ENCODE measurements at places on chromosomes 4 and X.

DNA sequence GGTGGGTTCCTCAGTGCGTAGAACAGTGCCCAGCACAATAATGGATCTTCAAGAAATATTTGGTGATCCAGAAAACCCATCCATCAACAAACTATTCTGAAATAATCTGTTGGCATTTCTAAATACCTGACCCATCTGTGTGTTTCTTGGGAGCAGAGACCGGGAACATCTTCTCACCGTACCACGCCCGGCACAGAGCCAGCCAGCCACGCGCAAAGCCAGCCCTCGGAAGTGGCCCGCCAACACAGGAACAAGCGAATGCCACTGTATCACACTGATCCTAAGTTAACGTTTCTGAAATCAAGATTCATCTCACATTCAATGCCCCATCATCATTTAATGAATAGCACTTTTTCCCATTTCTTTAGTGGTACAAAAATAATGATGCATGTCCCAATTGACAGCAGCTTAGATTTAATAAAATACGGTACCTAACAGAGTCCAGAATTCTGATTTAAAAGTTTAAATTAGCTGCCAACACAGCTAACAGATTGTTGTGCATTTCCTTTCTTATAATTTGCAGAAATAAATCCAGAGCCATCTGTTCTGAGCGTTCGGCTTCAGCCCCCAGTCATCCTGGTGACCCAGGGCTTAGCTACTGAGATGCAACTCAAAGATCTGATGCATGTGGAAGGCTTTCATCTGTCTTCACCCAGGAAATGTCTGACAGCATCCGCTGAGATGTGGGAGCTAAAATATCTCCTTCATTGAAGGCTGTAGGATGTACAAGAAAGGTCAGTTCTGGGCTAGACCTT is 44.2 kb downstream of the JAKMIP1 start:
- DNase-seq: no peak

DNA sequence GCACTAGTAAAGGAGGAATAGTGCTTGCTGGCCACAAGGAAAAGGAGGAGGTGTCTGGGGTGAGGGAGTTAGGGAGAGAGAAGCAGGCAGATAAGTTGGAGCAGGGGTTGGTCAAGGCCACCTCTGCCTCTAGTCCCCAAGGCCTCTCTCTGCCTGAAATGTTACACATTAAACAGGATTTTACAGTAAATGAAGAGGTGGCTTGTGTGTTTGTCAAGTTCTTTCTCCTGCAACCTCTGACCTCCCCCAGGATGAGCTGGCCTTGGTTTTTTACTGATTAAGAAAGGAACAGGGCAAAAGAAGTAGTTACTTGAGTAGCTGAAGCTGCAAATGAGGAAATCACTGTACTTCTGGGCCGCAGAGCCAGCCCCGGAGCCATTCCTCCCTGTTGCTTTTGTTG is 2.0 kb downstream of the GJB1 start:
- no peak for DNase-seq

DNA sequence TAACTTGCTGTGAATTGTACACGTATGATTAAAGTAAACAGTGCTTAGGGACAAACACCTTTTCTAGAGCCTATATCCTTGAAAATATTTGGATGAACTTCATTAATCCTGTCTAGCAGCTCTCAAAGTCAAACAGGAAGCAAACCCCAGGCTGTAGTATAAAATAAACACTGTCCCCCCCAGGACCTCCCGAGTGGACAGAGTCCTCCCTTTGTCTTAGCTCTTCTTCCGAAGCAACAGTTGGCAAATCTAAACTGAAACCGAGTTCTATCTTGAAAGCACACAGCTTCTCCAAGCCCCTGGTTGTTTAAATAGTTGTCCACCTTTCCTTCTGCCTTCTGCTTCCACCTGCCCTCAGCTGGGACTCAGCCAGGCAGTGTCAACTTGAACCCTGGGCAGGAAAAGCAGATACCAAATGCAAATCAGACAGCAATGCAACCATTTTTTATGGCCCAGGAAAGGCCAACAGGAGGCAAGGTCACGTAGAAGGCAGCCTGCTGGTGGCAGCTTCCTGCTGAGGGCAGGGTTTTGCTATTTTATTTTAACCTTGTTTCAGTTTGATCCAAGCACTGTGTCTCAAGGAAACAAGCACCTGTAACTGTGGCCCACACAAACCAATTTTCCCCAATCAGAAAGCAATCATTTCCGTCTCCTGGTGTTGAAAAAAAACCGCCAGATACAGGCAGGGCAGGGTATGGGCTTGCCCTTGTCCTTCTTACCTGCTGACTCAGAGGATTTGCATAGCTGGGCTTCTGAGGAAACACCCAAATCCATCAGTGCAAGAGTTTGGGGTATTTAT is 110.3 kb upstream of the KIT start:
- no peak for DNase-seq

- no peak for DNase-seq
These were observed 109.1 kb downstream of the PTTG2 start for GRCh38 chr4:38069271-38069760.

- DNase-seq: no peak
These were observed 56.9 kb downstream of the METTL14 start for GRCh38 chr4:118742050-118742449.

DNA sequence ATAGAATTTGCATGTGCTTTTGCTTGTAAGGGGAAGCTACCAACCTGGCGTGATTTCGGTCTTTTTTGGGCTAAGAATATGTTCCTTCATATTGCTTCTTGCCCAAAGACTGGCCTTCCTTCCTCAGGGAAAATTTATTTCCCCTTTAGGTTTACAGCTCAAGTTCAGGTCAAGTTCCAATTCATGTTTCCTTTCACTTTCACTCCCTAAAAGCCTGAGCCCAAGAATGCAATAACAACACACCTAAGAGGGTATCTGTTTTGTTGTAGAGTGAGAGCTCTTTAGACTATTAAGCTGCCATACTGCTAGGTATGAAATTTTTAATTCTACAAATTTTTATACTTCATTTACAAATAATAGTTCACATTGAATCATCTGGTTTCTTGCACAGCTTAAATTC is 299.6 kb downstream of the TLL1 start:
- DNase-seq: no peak

GRCh38 chr4:53494851-53495250 is 96.4 kb downstream of the LNX1 start:
- DNase-seq: no peak

DNA sequence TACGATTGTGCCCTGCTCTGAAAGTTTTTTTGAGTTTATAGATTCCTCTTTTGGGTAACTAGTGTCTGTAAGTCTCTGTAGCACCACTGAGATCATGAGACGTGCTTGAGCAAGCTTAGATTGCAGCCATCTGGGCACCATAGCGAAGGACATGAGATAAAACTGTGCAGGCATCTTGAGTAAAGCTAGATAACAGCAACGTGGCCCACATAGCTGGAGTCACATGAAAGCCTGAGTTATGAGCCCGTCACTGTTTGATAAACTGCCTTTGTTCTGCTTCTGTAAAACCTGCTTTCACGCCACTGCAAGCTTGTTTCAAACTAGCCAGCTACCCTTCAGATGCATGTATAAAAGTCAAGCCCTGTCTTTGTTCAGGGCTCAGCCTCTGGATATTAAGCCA is 359.1 kb upstream of the CXorf51A start:
- no peak for DNase-seq

DNA sequence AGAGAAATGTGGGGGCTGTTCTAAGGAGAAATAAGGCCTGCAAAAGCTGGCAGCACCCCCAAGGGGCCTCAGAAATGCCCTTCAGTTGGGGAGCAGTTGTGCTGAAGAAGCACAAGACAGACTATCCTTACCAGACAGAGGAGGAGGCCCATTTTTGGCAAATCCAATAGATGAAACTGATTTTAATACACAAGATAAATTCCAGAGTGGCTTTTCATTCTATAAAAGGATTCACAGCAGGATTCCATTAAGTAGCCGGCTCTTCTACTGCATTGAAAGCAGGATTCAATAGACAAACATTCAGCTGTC is 8.1 kb downstream of the SEPTIN6 start:
- DNase-seq: no peak

GRCh38 chr4:184899261-184900134 is 73.7 kb upstream of the ACSL1 start:
- no peak for DNase-seq

DNA sequence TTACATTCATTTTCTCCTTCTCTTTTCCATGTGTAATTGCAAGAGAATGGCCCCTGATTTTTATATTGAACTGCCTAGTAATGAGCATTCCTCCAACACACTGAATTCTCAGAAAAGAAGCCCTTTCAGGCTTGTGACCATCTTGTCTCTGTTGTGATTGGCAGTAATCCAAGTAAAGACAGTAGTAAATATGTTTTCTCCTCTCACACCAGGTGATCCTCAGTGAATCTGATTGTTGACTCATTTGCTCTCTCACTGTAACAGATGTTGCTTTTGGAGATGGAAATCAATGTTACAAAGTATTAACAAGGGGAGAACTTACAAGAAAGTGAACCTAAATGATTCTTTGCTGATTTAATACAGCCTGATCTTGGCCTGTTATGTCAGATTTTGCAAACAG is 271.0 kb downstream of the AFF2 start:
- DNase-seq: no peak

- no peak for DNase-seq
These were observed 45.3 kb downstream of the SHOX start for GRCh38 chrX:675955-676295.

DNA sequence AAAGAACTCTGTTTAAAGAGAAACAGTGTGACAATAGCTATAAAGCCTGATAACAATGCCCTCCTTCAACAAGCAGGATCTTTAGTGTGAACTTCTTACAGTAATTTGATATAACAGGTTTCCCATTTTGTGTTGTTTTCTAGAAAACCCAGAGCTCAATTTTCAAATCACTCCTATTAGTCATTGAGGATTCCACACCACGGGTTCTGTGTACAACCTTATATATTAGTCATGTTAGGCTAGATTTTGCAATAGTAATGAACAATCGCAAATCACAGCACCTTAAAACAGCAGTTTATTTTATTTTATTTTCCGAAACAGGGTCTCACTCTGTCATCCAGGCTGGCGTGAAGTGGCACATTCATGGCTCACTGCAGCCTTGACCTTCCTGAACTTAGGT is 1020.9 kb upstream of the INTU start:
- DNase-seq: no peak
